ENCODE measurements at places on chromosomes 16 and 17.

- DNase-seq: no peak
Measured at GRCh38 chr17:80472996-80473395, 3.4 kb downstream of the NPTX1 start.

GRCh38 chr16:16008666-16009065 lies 59.2 kb downstream of the ABCC1 start:
- DNase-seq: no peak

DNA sequence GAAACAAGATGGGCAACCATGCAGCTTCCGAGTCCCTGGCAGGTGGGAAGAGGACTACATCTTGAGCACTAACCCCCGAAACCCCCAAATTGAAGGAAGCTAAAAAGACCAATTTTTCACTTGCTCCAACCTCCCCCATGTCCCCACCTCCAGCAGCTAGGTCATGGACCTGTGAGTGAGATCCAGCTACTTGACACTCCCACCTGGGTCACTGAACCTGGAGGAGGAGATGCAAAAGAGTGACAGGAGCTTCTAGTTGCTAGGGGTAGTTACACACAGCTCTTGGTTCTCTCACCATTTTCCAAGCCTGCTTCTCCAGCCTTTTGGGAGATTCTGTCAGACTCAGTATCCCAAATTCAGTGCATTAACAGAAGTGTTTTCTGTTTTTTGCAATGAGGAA lies 11.2 kb downstream of the PDZD9 start:
- DNase-seq: no peak

DNA sequence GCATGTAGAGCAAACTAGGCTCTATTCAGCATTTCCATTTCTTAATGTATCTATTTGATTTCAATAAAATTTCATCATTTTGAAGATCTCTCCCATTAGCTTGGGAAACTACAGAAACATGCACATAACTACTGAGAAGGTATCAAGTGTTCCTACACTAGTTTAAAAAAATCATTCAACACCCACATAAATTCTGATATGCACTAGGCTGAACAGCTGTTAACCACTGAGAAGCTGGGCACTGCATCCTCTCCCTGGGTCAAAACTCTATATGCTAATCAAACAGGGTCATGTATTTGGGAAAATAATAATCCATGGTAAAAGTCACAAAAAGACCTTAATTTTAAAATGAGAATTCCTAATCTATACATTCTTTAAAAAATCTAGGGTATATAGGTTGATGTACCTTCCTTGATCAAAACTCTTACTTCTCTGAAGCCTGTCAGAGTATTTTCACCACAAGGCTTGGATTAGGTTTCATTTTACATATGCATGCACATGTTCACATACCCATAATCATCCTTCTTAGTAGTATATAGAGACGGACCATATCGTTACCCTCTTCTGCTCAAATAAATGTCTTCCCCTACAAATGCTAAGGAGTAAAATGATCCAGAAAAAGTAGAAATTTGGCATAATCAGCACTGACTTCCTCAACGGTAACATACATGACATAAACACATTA lies 57.2 kb downstream of the KANSL1 start:
- no peak for DNase-seq

GRCh38 chr16:86285938-86286921 lies 224.1 kb upstream of the FOXF1 start:
- no peak for DNase-seq

Measured in keratinocyte (primary cell).